ENCODE measurements at places on chromosomes 16 and 17.

- DNase-seq = no peak
Observed at GRCh38 chr16:25213709-25214397, 2.9 kb upstream of the AQP8 start.

- DNase-seq = no peak
Observed at GRCh38 chr16:68086860-68087268, 1.7 kb downstream of the NFATC3 start.

- DNase-seq = no peak
Observed at GRCh38 chr16:54316095-54316889, 29.7 kb upstream of the IRX3 start.

- no peak for DNase-seq
Observed at GRCh38 chr17:54814371-54814770, 86.3 kb upstream of the TOM1L1 start.

- DNase-seq = no peak
Observed at GRCh38 chr16:28903344-28904042, 21.5 kb downstream of the RABEP2 start.

DNA sequence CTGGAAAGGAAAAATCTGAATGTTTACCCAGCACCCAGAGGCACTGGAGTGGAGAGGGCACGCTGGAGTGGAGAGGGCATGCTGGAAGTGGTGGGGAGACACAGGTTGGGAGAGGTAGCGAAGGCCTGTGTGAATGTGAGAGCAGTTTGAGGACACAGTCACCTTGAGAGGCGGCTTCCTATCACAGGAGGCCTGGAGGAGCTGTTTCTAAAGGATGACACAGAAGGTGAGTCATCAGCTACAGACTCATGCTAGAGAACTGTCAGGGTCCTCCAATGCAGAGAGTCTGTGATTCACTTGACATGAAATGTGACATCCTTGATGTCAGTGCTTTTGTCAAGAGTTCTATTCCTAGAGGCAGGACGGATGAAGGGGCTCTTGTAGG is 13.8 kb downstream of the CTRL start:
- no peak for DNase-seq

All from NCI-H1105 treated with DMSO at 0.1 percent for 48 hours (cell line).